Psoas muscle (tissue), 8 donors: ENCODE measurements at places on chromosomes 6 and 20.

GRCh38 chr6:148999501-148999900 lies 252.7 kb downstream of the UST start:
- no peak for DNase-seq

- peak; percentile 93 for DNase-seq
Measured at GRCh38 chr6:35691027-35691824, 2.5 kb upstream of the FKBP5 start.

GRCh38 chr6:166998256-166999144 lies 697 bp upstream of the CEP43 start:
- DNase-seq, result peak; percentile 25

- DNase-seq, result no peak
Measured at GRCh38 chr20:47768016-47768824, 17.1 kb downstream of the SULF2 start.

DNA sequence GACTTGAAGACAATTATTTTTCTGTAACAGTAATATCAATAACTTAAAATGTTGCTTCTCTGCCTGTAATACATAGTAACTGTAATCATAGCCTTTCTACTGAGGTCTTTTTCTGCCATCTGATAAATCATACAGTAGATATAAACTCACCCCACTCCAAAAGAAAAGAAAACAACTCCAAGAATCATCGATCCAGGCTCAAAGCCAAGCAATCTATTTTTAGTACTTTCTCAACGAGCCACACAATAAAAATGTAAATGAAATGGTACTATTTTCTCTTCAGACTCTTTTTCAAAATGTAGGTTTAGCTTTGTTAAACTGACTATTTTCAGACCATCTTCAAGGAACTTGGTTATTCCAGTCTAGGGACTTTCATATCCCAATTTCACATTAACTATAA lies 493.3 kb downstream of the ADGRB3 start:
- DNase-seq, result no peak

DNA sequence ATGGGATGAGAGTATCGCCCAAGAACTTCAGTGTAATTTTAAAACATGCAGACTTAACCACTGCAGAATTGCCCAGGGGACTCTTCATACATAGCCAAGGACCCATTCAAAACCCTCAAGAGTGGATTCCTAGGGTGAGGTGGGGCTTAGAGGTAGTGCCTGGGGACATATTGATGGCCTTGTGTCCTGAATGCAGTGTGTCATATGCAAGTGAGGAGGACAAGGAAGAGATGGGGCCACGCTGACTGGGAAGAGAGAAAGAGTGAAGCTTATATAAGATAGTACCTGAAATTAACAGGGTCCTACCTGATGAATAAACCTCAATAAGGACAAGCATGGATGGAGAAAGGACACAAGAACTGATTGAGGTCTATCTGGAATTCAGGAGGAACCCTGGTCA lies 13.9 kb downstream of the MYL9 start:
- no peak for DNase-seq

GRCh38 chr6:34362909-34363680 lies 29.4 kb downstream of the NUDT3 start:
- no peak for DNase-seq

- no peak for DNase-seq
Measured at GRCh38 chr20:58416835-58417234, 27.8 kb downstream of the VAPB start.

GRCh38 chr6:2767657-2768524 lies 2.7 kb downstream of the WRNIP1 start:
- no peak for DNase-seq

- DNase-seq, result no peak
Measured at GRCh38 chr6:129817332-129817731, 43.8 kb downstream of the TMEM244 start.

DNA sequence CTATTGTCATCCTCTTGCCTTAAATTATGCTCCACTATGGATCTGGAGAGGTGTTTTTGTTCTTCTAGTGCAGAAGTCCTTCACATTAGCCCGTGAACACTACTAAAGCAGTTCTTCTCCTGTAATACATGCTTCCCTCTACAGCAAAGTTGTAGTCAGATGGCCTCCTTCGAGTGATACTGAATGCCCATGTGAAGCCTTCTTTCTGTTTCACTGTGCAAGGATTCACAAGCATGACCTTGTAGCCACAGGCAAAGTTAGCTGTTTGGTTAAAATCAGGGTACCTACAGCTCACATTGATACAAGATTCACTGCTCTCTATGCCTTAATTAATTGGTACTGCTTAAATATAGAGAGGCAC lies 47.6 kb downstream of the ARHGAP18 start:
- DNase-seq, result no peak

DNA sequence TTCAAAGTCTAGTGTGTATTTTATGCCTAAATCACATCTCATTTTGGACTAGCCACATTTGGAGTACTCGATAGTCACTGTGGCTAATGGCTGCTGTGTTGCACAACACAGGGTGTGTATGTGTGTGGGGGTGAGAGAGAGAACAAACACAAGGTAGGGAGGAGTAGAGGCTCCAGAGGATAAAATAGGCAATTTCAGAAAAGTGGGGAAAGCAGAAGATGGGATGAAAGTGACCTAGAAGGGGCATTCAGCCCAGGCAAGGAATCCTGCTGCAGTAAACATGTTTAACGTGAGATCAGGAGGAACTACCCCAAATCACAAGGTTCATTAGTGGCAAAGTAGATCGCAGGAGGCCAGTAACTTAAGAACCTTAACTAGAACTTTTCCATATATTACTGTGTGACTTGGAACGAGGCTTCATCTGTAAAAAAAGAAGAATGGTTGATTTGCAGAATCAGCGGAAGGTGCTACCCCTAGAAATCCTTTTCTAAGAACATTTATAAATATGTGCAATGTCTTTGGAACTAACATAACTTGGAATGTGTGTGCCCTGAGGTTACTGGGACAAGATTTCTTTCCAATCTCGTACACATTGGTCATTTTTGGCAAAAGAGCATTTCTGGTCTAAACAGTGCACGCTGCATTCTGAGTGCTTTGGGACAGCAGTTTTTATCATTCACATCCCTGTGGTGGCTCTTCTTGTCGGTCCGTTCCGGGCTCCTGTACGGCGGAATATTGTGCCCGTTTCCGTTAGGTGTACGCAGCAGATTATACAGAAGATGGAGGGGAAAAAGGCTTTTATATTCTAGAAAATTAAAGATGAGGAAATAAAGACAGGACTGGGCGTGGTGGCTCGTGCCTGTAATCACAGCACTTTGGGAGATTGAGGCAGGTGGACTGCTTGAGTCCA lies 2.6 kb downstream of the DUSP22 start:
- DNase-seq, result no peak

- DNase-seq, result no peak
Measured at GRCh38 chr6:166736634-166737033, 109.6 kb upstream of the RPS6KA2 start.

- no peak for DNase-seq
Measured at GRCh38 chr6:57298741-57299140, 18.7 kb upstream of the PRIM2 start.

- DNase-seq, result no peak
Measured at GRCh38 chr20:22106308-22106938, 401.0 kb downstream of the PAX1 start.

- DNase-seq, result peak; percentile 58
Measured at GRCh38 chr6:79536585-79536953, 661 bp downstream of the LCA5 start.

GRCh38 chr6:111201244-111201554 lies 113.9 kb downstream of the SLC16A10 start:
- no peak for DNase-seq

- DNase-seq, result no peak
Measured at GRCh38 chr6:56510984-56511531, 131.6 kb downstream of the DST start.

DNA sequence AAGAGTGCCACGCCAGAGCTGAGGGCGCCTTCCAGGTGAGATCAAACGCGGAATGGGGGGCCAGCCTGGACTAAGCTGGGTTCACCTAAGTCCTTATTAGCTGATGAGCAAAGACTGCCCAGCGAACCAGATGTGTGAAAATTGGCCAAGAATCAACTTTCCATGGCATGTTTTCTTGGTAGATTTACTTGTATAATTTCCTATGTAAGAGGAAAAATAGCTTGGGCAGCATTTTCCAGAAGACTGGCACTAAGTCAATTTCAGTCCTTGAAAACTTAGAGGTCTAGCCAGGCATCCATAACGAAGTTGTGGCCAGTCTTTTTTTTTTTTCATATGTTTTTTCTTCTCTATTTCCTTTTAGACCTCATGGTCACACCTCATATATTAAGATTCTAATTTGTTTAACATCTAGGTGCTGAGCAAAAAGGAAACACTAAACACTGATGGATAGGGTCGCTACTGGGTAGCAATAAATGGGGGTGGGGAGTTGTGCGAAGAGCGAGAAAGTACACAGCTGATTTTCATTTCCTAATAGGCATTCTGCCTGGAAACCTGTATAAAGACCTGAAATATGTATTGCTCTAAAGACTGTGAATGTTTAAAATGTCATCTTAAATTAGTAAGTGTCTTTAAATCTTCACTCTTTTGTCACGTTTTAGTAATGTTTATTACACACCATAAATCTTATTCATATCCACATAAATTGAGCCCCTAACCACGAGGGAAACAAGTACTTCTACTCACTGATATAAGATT lies 188.8 kb downstream of the CD83 start:
- DNase-seq, result no peak

DNA sequence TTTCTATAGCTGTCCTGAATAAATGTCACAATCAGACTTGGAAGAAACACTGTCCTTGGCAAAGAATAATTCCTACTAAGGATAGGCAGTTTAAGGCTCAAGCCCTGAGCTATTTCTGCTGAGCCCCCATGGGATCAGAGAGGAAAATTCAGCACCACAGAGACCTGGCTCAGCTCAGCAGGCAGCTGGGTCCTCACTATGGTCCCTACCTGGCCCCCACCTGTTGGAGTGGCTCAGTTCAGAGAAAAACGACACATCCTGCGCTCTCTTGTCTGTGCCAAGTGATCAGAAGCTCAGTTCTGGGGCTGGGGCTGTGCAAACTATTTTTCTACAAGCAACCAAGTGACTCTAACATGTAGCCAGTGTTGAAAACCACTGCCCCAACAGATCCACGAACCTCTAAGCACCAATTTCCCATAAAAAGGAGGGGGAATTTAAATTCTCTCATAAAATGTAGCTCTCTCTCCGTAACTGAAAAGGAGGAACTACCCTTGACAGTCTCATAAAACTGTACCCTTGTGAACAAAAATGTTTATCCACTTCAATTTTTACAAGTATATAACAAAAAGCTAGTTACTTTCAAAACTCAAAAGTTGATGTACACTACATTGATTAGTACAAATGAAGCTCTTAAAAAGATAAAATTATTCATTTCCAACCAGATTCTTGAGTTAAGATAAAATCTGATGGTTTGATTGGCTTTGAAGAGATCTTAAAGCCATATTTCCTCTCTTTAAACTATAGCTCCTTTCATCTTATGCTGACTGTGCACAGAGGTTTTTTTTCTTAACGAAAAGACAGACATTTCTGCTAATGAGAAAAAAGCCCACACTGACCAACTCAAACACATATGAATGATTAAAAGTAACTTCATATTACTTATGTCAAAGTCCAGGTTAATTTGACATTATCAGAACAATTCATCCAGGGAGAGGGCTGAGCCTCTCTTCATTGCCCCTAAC lies 52.0 kb downstream of the KIF13A start:
- no peak for DNase-seq

DNA sequence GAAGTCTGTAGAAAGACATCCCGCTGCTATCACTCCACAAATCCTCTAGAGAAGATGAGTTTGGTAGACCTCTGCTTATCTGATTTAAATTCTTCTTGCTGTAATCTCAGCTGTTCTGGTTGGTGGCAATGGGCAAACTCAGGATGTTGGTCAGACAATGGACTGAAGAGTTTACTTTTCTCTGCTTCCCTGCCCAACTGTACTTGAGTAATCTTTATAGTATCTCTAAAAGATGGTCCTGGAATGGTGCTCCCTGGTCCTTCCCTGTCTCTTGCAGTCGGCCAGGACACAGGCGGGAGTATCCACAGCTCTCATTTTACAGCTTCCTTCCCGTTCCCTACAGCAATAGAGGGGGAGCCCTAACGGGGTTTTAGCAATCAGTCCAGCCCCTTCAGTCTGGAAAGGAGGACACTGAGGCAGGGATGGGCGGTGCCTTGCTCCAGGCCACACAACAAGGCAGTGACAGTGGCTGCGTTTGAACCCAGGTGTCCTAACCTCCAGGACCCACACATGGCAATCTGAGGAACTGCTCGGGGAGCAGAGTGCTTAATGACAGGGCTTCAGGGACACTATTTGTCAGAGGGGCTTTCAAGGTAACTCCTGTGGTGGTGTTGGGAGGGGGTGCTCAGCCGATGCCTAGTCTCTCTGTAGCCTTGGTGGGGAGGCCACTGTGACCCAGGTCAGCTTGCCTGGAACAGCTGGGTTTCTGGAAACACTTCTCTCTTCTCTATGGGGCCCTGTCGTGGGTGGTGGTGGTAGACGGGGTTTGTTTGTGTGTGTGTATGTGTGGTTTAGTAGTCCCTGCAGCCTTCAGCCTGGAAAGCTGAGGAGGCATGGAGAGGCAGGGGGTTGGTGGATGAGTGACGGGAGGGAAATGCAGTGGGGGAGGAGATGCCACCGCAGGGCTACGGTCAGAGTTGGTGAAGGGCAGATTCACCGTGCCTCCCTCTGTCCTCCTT lies 9.5 kb upstream of the VEGFA start:
- no peak for DNase-seq

DNA sequence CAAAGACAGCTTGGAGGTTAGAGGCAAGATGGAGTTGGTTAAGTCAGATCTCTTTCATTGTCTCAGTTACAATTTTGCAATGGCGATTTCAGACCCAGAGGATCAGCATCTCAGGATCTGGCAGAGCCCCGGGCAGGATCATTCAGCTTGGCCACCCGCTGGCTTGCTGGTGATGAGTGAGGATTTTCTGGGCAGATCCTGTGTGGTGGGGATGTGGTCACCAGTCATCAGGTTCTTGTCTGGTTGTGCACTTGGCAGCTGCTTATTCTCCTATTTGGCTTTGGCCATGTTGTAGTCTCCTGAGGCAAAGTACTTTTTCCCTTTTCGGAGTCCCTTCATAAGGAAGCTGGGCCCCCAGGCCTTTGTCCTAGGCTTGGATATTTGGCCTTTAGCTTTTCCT lies 953.9 kb downstream of the KIF16B start:
- DNase-seq, result no peak

DNA sequence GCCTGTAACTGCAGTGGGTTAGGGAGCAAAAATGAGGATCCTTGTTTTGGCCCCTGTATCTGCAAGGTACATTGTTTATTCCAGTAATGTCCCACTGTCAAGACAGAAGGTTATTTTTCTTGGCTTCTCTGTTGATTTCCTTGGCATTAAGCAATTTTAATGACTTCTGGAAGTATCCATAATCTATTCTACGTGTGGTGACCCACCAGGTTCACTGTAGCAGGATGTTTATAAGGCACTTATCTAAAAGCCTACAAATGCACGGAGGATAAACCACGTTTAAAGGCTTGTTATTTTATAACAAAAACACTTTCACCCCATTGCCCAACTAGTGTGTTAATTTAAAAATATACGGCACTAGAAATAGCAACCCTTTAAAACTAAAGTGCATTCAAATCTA lies 294.9 kb downstream of the LAMA2 start:
- no peak for DNase-seq

DNA sequence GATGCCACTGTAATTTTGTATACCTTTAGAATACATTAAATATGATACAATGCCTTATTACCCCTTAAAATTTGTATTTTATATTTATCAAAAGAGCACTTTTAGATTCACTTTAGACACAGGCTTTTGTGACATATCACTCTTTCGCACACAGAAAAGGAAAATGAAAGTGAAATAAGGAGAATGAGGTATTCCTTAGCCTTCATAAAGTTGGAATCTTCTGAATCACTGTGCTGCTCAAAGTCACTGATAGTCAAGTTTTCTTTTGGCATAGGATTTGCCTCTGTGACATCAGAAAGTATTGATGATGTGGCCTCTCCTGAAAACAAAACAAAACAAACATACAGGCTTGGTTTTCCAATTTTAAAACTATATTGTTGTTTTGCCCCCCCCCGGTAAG lies 1097.1 kb downstream of the KIF16B start:
- DNase-seq, result no peak
